Small intestine (tissue), 16 donors: ENCODE measurements at places on chromosomes 6 and 20.

- no peak for DNase-seq
Measured at GRCh38 chr6:110557199-110557598, 80.8 kb upstream of the SLC22A16 start.

- DNase-seq: no peak
Measured at GRCh38 chr20:3248993-3249347, 10.0 kb upstream of the SLC4A11 start.

- no peak for DNase-seq
Measured at GRCh38 chr6:7672066-7673062, 53.5 kb upstream of the BMP6 start.

GRCh38 chr20:5919626-5920544, 30.4 kb downstream of the TRMT6 start:
- DNase-seq: no peak
